ENCODE measurements at places on chromosomes 7 and 10.

- DNase-seq: no peak
Observed at GRCh38 chr10:4549139-4549653, 276.8 kb upstream of the AKR1E2 start.

GRCh38 chr10:127372361-127372760 lies 176.0 kb upstream of the INSYN2A start:
- DNase-seq: no peak

- DNase-seq: no peak
Observed at GRCh38 chr7:127536741-127537140, 48.7 kb downstream of the GCC1 start.

- no peak for DNase-seq
Observed at GRCh38 chr10:33260403-33261149, 73.9 kb downstream of the NRP1 start.

GRCh38 chr10:60594476-60595051 lies 183.7 kb upstream of the CDK1 start:
- no peak for DNase-seq

- DNase-seq: no peak
Observed at GRCh38 chr7:131249003-131249402, 78.7 kb upstream of the MKLN1 start.

- no peak for DNase-seq
Observed at GRCh38 chr10:10313149-10313835, 704.4 kb upstream of the CELF2 start.

All from activated CD8-positive, alpha-beta memory T cell treated with anti-CD3 and anti-CD28 coated beads for 4 hours (primary cell).